ENCODE measurements at places on chromosomes 11 and 22. TPM values are rescaled to one million over a fixed set of nuclear protein-coding genes. Genes with fewer than 3 reads are reported as not detected.

- no peak overlapping the region for H3K4me3 ChIP-seq
- no peaks in the 10 kb centered on the region for H3K4me1 ChIP-seq
- H3K27me3 ChIP-seq: no peaks in the 10 kb centered on the region
- no peak overlapping the region for H3K27ac ChIP-seq
- no peak for DNase-seq
These were observed 121.6 kb downstream of the FAT3 start for GRCh38 chr11:92346220-92346619.

GRCh38 chr11:94793822-94794221 lies 25.7 kb downstream of the AMOTL1 start:
- H3K4me1 ChIP-seq: peaks cover 88% of the 10 kb centered on the region
- H3K27me3 ChIP-seq: no peaks in the 10 kb centered on the region
- H3K27ac ChIP-seq: peak overlapping the region; percentile 58
- no peaks in the 10 kb centered on the region for H3K36me3 ChIP-seq

- no peak overlapping the region for H3K27ac ChIP-seq
- no peak for DNase-seq
- no peaks in the 10 kb centered on the region for H3K36me3 ChIP-seq
- no peaks in the 10 kb centered on the region for H3K27me3 ChIP-seq
- H3K4me1 ChIP-seq: no peaks in the 10 kb centered on the region
These were observed 605.0 kb upstream of the RAG2 start for GRCh38 chr11:37203006-37203405.

DNA sequence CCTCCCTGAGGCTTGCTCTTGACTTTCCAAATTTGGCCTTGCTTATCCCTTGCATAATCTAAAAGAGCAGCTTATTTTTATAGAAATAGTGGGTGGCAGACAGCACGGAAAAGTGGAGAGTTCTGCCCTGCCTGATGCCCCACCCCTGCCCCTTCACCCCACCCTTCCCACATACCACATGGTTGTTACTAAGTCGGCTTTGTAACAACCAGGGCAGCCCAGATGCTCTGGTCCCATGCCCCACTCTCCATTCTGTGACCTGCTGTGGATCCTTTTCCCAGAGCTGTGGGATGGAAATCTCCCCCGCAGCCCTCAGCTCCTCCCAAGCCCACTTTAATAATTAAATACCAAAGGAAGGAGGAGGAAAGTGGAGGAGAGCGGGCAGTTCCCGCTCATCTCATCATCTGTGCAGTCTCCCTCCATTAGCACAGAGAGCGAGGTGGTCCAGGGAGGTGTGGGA lies 10.9 kb downstream of the MRGPRF start:
- no peak overlapping the region for H3K4me3 ChIP-seq
- no peaks in the 10 kb centered on the region for H3K36me3 ChIP-seq
- H3K4me1 ChIP-seq: no peaks in the 10 kb centered on the region
- DNase-seq: no peak
- no peaks in the 10 kb centered on the region for H3K27me3 ChIP-seq

Gene OR8H1
- total RNA-seq: not detected

Gene GAL
- total RNA-seq: 83.1 TPM

Gene FLRT1
- 0.15 TPM for total RNA-seq

Measured in HCT116 (cell line).